ENCODE measurements at places on chromosomes 5 and 9.

- DNase-seq, result no peak
These were observed 446.4 kb upstream of the CCNG1 start for GRCh38 chr5:162990856-162991497.

- DNase-seq, result no peak
These were observed 55.3 kb downstream of the ZNF366 start for GRCh38 chr5:72451741-72452505.

DNA sequence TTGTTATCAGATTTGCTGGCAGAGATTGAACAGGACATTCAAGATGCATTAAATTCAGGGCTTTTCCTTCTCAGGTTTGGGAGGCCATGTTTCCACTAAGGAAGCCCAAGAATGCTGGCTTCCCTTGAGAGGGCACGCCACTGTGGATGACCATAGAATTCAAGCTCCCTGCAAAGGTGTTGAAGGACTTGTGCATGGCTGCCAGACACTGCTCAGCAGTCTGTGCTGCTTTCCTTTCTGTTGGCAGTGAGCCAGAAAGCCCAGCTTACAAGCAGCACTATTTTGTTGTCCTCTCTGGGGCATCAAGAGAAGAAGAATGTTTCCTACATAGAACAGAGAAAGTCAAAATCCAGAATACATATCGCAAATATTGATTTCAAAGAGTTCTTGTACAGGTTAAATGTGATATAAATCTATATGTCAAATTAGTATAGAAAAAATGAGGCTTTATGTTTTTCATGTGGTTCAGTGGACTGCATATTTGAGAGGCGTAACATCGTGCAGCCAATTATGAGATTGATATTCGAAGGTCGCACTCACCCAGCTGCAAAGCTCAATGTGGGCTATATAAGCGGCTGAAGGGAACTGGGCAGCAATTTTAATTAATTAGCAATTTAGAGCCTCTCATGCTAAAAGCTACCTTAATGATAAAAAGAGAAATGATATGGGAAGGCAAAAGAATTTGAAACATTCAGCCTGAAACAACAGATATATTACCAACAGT, 103.1 kb upstream of the ISL1 start:
- DNase-seq, result no peak

DNA sequence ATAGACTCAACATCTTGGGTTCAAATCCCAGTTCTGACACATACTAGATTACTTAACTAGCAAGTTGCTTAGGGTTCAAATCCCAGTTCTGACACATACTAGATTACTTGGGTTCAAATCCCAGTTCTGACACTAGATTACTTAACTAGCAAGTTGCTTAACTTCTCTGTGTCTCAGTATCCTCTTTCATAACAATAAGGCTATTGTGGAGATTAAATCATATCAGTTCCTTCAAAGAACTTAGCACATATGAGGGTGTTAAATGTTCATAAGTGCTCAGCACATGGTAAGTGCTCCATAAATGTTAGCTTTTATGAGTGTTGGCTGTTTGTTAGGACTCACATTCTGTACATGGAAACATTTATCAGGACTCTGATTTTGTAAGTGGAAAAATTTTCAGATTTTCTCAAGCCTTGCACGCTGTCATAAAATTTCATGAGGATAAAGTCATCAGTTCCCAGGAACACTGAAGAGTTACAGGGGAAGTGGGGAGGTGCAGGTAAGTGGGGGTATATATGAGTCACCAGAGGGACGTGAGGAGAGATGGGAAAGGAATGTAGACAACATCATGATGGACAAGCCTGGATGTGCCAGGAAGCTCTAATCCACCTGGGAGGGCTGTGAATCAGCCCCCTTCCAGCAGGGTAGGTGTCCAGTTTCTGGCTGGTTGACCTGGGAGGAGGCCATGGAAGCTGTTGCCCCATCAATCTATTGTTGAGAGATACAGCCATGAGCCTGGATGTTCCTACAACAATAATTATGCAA, 532.2 kb upstream of the WWC1 start:
- no peak for DNase-seq

GRCh38 chr5:138951091-138951985, 76.2 kb upstream of the LRRTM2 start:
- DNase-seq, result no peak

Measured in substantia nigra (tissue), 51 donors.